ENCODE measurements at places on chromosomes 16 and 17. TPM values are rescaled to one million over a fixed set of nuclear protein-coding genes. Genes with fewer than 3 reads are reported as not detected.
A peak's percentile ranks its signal among the peaks of the same experiment; 100 is the strongest.

Gene C1QTNF8
- total RNA-seq = not detected

- no peak for DNase-seq
Observed at GRCh38 chr16:52076801-52077201, 470.1 kb downstream of the TOX3 start.

DNA sequence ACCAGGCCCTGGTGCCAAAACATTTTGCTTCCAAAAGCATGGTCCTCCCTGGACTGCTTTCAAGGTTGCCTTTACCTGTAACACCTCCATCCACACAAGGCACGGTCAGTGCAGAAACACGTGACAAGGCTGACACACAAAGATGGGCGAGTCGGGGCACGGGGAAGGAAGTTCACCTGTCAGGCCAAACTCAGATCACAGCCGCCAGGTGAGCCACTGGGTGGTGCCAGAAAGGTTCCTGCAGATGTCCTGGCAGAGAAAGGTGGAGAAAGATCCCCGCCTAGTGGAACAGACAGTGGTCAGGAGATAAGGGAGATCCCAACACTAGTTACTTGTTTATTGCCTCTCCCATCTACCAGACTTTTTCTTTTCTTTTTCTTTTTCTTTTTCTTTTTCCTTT, 155.3 kb downstream of the AIPL1 start:
- DNase-seq = peak; percentile 42

- no peak for DNase-seq
Observed at GRCh38 chr16:64312980-64313379, 808.9 kb downstream of the CDH11 start.

- DNase-seq = no peak
Observed at GRCh38 chr16:80577485-80578280, 36.9 kb downstream of the DYNLRB2 start.

DNA sequence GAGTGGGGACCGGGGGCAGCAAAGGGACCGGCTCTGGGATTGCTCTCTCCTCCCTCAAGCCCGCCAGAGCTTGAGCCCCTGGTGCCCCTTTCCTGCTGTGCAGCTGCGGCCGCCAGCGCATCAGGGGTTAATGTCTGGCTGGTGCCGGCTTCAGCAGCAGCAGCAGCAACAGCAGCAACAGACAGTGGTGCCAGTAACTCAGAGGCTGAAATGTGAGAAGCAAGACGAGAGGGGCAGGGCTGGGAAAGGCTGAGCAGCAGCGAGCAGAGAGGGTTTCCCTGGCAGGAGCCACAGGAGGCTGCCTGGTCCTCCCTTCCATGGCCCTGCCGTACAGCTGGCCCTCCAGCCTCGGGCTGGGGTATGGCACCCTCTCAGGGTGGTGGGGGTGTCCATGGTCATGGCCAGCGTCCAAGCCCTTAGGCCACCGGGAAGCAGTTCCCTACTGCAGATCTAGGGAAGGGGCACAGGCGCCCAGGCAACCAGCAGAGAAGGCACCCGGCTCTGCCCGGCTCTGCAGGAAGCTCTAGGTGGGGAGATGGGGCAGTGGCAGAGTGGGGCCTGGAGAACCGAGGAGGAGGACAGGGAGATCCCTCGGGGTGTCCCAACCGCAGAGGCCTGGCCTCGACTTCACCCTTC, 21.1 kb upstream of the TFAP4 start:
- peak; percentile 83 for DNase-seq

GRCh38 chr17:80618304-80618703, 73.7 kb downstream of the RPTOR start:
- no peak for DNase-seq
